ENCODE measurements at places on chromosomes 16 and 17. TPM values are rescaled to one million over a fixed set of nuclear protein-coding genes. Genes with fewer than 3 reads are reported as not detected.

The FSCN2 gene
- total RNA-seq = 0.46 TPM

The CX3CL1 gene
- total RNA-seq = 5.8 TPM

The MPO gene
- total RNA-seq = 0.18 TPM

The GSPT1 gene
- total RNA-seq = 169 TPM

The HASPIN gene
- 0.20 TPM for total RNA-seq

The ACAP1 gene
- 2.5 TPM for total RNA-seq

The SMTNL2 gene
- total RNA-seq = 298 TPM
